ENCODE measurements at places on chromosomes 4 and X.

DNA sequence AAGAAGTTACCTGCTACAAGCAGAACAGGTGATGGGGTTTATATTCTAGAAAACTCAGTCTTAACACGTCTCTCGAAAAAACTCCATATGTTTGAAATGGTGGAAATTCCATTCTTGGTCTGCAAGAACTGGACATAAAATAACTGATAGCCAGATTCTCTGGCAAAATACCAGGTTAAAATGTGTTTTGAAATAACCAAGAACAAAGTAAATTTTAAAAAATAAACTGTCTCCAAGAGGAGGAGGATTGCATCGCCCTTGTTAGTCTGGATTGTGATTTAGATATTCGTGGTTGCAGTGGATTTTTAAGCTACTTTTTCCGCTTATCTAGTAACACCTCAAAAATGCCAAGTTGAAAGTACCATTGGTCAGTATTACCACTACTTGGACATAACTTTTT is 40.8 kb downstream of the CENPU start:
- no peak for DNase-seq

GRCh38 chr4:64205376-64205775 is 203.9 kb downstream of the TECRL start:
- no peak for DNase-seq

DNA sequence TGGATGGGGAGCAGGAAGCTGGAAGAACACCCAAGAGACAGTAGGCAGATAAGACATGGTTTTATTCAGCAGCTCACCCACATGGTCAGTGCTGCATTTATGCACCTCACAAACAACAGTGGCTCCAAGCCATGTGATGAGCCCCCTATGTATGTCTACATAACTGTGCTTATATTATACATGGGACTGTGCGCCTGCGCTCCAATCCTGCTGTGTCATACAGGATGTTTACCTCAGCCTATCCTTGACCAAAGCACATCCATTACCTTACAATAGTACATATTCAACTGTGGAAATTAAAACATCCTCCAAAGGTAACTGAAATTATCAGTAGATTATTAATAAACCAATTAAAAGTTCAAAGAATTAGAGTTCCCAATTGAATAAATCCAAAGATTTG is 44.1 kb upstream of the SGMS2 start:
- DNase-seq: no peak

GRCh38 chr4:134762053-134762452 is 560.5 kb upstream of the PABPC4L start:
- no peak for DNase-seq

DNA sequence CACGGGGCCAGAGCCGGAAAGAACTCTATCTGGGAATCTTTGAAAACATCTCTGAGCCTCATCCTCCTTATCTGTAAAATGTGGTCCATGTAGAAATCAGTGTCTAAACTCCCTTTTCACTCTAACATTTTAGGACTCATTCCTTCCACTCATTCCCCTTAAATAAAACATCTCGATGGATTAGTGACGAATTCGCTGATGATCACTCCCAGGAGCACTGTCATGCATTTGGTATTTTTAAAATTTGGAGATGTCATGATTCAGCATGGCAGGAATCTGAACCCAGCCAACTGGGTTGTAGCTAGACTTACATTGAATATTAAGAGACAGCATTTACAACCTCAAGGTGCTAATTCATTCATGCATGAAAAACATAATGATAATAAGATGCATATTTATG is 88.1 kb downstream of the SPANXN3 start:
- no peak for DNase-seq

GRCh38 chr4:4506961-4507360 is 34.9 kb downstream of the STX18 start:
- DNase-seq: no peak

- no peak for DNase-seq
These were observed 54.7 kb downstream of the CD38 start for GRCh38 chr4:15832523-15833451.

- no peak for DNase-seq
These were observed 82.2 kb downstream of the FNIP2 start for GRCh38 chr4:158850800-158851644.

GRCh38 chr4:39613093-39613656 is 25.5 kb downstream of the SMIM14 start:
- DNase-seq: no peak

Data from stimulated activated CD4-positive, alpha-beta T cell treated with anti-CD3 and anti-CD28 coated beads, Interleukin-4, amount 100 ng/mL, for 4 hours (primary cell).